ENCODE measurements at places on chromosomes 4 and X.

- no peak for DNase-seq
These were observed 108.0 kb downstream of the SLIT2 start for GRCh38 chr4:20359692-20360091.

- DNase-seq = no peak
These were observed 495.9 kb upstream of the FSTL5 start for GRCh38 chr4:162659716-162660115.

GRCh38 chr4:30028826-30029225, 691.3 kb upstream of the PCDH7 start:
- no peak for DNase-seq

DNA sequence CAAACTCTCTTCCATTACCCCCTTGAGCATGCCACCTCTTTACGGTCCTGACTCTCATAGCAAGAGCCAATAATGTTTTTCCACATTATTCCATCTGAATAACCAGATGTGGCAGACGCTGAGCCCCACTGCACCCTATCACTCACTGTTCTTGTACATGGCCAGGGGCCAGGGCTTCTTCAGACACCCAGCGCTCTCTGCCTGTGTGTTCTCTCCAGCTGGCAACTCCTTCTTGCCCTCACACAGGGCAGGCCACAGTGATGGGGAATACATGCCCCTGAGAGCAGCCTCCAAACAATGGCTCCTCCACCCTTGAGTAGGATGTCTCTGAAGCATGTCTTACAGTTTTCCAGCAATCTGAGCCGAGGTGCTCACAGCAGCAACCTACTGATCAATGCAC, 50.8 kb upstream of the STIM2 start:
- no peak for DNase-seq

DNA sequence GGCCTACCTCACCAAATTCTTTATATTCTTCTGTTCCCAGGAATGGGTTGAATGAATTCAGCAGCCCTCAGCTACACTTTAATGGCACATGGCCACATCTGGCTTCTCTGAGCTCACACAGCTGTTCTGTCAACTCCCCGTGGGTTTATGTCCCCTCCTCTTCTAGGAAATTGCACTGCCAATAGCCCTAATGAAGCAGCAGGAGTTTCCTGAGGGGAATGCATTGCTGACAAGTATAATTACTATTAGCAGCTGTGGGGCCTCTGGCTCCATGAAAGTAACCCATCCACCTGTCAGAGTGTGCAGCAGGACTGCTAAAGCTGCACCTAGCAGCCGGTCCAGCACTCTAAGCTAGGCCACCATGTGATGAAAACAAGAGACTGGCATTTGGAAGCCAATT, 50.3 kb downstream of the FTHL17 start:
- DNase-seq = no peak

DNA sequence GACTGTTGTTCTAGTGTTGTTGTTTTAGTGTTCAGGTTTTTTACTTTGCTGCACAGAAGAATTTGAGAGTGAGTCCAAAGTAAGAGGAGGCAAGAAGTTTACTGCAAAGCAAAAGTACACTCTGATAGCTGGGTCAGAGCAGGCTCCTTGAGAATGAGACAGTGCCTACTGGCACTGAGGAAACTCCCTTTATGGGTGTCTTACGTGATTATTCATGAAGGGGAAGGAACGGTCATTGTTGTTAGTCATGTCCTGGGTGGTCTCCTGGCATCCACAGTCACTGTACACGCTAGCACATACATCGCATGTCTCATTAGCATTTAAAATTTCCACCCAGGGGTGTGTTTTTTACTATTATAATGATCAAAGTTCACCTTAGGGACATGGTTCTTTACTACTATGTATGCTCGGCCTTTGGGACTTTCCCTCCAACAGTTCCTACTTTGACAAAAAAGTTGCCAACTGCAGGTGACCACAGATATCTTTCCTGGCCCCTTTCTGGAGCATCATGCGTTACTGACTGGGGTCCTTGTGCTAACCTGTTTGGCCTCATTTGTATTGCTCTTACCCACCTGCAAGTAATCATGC, 688.9 kb upstream of the AMOT start:
- no peak for DNase-seq

All from T-helper 17 cell (primary cell).